ENCODE measurements at places on chromosomes 2 and 18. TPM values are rescaled to one million over a fixed set of nuclear protein-coding genes. Genes with fewer than 3 reads are reported as not detected.

- no peak for DNase-seq
- H3K4me3 ChIP-seq: no peak overlapping the region
- no peak overlapping the region for H3K27ac ChIP-seq
- H3K36me3 ChIP-seq: no peaks in the 10 kb centered on the region
- H3K4me1 ChIP-seq: no peaks in the 10 kb centered on the region
- H3K27me3 ChIP-seq: no peaks in the 10 kb centered on the region
Observed at GRCh38 chr2:57313678-57314077, 732.9 kb upstream of the VRK2 start.

DNA sequence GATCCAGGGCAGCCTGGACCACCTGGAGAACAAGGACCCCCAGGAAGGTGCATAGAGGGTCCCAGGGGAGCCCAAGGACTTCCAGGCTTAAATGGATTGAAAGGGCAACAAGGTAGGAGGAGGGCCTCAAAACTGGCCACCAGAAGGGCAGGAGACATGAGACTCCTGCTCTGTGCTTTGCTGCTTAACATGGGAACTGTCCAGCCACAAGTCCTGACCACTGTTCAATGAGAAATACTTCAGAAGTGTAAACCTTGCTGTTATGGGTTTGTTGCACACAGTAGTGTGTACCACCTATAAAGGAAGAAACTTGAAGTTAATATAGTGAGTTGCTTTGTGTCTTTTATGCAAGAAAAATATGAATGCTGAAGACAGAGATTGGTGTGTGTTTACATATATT lies 44.2 kb upstream of the MFF start:
- no peak overlapping the region for H3K27ac ChIP-seq
- peak; percentile 18 for DNase-seq
- H3K4me3 ChIP-seq: no peak overlapping the region
- no peaks in the 10 kb centered on the region for H3K36me3 ChIP-seq

DNA sequence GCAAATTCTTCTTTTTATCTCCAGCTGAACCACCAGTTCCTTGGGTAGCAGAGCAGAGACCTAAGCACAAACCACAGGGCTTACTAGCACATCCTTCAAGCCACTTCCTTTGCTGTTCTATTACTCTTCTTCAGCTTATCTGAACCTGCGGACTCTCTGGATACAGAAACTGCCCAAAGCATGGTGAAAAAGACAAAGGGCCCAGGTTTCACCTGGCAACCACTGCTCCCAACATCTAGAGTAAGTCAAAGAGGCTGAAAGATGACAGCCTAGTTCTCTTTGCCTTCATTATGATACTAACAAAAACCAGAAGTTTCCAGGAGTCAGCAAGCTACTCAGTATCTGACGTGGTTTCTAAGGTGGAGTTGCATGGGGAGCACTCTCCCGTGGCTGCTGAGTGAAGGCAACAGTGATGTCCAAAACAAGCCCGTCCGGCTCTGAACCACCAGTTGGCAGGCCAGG lies 43.4 kb downstream of the KANSL3 start:
- no peak overlapping the region for H3K4me3 ChIP-seq
- no peaks in the 10 kb centered on the region for H3K27me3 ChIP-seq
- H3K27ac ChIP-seq: no peak overlapping the region
- H3K36me3 ChIP-seq: peaks cover 44% of the 10 kb centered on the region

DNA sequence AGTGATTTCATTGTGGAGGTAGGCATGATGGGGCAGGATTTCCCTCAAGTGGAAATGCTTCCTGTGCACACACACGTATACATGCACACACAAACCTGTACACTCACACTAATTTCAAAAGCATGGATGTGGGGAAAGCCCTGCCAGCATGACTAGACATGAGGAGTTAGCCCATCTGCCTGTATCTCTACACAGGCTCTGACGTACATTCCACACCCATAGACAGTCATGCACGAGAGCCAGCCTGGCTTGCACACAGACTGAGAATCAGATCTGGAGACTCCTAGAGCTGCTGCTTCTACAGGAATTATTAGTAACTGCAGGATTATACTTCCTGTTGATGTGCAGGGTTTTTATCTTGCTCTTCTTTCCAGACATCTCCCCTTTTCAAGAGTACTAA lies 27.3 kb upstream of the NFU1 start:
- H3K36me3 ChIP-seq: no peaks in the 10 kb centered on the region
- H3K27me3 ChIP-seq: no peaks in the 10 kb centered on the region
- H3K4me3 ChIP-seq: no peak overlapping the region
- 0 out of 2 replicates have a peak, but pooled peaks cover 3% of the 10 kb centered on the region for H3K4me1 ChIP-seq
- H3K27ac ChIP-seq: peak overlapping the region; percentile 63

GRCh38 chr2:118925981-118926380 lies 16.0 kb upstream of the MARCO start:
- H3K27me3 ChIP-seq: peaks cover 43% of the 10 kb centered on the region
- no peaks in the 10 kb centered on the region for H3K36me3 ChIP-seq
- H3K27ac ChIP-seq: no peak overlapping the region

E2F6 gene
- total RNA-seq: 12.8 TPM
